ENCODE measurements at places on chromosomes 2 and 18.
A peak's percentile ranks its signal among the peaks of the same experiment; 100 is the strongest.

- no peak for DNase-seq
These were observed 174.0 kb upstream of the MMADHC start for GRCh38 chr2:149761611-149762010.

- DNase-seq = peak; percentile 74
These were observed 77.2 kb upstream of the NFU1 start for GRCh38 chr2:69514406-69514805.

GRCh38 chr18:63040788-63041410, 278.7 kb downstream of the BCL2 start:
- no peak for DNase-seq

GRCh38 chr2:55056024-55056521, 5.8 kb upstream of the RTN4 start:
- DNase-seq = peak; percentile 88

DNA sequence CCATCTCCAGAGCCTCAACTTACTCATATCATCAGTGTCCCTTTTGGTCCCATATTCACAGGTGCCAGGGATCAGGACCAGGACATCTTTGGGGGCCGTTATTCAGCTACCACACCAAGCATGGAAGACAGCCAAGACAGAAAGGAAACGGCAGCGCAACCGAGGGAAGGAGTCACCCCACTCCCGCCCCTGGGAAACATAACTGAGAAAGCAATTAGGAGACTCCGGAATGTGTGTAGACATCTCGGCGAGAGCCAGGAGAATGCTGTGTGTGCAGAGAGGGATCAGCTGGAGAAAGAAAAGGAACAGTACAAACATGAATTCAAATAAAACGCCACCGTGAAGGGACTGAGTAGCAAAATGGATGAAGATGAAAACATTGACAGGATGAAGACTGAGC, 13.4 kb upstream of the BOK start:
- DNase-seq = peak; percentile 91

- DNase-seq = no peak
These were observed 7.0 kb upstream of the DRC1 start for GRCh38 chr2:26394694-26395093.

DNA sequence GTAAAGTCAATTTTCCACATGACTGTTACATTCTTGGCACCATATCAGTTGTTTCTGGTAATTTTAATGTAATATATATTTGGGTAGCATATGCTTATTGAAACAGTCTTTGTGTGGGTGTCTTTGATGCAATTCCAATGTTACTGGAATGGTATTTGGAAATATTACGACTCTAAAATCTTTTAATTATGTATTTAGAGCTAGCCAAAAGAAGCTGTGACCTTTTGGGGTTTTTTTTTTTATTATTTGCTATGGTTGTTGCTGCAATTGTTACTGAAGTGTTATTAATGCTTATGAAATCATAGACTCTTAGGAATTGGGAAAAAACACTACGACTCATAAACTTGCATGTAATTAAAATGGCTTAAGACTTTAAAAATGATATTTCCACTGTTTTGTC, 95.9 kb downstream of the AOX1 start:
- DNase-seq = no peak

- DNase-seq = peak; percentile 86
These were observed 111.6 kb upstream of the CYP1B1 start for GRCh38 chr2:38187541-38188011.

DNA sequence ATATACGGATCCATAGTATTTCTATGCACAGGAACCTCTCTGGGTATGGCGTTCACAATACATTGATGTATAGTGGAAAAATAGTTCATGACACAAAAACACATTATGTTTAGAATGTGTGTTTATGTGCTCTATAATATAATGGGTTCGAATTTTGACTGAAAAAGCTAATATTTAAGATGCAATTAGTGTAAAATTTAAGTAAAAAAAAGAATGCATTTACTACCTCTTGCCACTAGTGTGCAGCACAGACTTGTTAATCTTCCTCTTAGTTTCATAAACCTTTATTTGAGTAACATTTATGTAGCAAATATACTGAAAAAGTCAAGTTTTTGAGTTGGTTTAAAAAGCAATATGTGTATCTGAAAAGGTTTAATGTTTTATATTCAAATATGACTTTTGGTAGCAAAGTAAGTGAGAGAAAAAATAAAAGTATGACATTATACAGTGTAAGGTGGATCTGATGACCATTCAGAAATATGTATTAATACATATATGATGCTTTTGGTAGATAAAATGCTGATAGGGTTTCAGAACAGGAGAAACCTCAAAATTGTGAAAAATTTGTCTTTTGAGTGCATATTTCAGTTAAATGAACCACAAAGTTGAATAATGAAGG, 49.4 kb downstream of the CCDC102B start:
- DNase-seq = peak; percentile 37

DNA sequence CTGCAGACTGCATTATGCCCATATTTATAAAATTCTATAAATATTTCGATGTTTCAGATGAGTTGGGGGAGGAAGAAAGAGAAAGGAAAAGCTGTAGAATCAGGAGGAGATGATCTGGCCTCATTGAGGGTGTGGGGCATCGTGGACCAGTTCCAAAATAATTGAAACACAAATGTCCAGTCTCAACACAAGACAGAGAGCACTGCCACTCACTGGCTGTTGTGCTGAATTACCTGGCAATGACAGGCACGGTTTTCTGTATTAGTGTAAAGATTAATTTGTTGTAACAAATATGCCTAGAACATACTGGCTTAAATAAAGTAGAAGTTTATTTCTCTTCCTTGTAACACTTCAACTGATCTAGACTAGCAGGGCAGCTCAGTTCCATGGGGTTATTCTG, 24.1 kb downstream of the POLE4 start:
- DNase-seq = peak; percentile 21

DNA sequence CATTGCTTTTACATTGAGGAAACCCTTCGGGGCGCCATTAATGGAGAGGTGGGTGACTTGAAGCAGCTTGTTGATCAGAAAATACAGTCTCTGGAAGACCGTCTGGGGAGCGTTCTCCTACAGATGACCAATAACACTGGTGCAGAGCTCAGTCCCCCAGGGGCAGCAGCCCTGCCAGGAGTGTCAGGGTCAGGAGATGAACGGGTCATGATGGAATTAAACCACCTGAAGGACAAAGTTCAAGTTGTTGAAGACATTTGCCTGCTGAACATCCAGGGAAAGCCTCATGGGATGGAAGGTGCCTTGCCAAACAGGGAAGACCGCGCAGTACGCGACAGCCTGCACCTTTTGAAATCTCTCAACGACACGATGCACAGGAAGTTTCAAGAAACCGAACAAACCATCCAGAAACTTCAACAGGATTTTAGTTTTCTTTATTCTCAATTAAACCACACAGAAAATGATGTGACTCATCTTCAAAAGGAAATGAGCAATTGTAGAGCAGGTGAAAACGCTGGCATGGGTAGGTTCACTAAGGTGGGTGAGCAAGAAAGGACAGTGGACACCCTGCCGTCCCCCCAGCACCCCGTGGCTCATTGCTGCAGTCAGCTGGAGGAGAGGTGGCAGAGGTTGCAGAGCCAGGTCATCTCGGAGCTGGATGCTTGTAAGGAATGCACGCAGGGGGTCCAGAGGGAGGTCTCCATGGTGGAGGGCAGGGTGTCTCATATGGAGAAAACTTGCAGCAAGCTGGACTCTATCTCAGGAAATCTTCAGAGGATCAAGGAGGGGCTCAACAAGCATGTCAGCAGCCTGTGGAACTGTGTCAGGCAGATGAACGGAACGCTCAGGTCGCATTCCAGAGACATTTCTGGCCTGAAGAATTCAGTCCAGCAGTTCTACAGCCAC, 45.0 kb downstream of the EMILIN2 start:
- peak; percentile 19 for DNase-seq

DNA sequence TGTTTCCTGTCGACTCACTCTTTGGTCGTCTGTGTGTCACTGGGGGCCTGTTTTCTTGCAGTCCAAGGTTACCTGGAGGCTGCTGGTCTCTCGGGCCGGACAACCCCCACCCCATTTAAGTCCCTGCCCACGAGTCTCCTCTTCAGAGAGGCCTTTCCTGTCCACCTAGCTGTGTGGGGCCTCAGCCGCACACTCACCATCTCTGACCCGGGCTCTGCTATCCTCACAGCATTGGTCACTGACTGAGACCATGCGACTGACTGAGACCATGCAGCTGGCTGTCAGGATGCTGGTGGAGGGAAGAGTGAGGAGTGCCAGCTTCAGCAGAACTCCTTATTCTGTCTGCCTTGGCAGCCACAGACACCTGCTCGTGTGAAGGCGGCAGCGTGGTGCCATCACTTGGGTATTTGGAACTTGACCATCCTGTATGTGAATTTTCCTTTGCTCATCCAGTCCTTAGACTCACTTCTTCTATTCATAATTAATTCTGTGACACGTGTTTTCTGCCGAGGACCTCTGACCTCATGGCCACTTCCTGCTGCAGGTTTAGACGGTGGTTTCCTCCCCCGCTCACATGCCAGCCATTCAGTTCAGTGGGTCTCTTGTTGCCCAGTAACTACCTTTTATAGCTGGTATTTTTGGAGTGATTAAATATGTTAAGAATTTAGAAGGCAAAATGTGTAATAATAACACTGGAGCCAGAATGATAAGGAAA, 47.5 kb upstream of the ASB1 start:
- peak; percentile 76 for DNase-seq

DNA sequence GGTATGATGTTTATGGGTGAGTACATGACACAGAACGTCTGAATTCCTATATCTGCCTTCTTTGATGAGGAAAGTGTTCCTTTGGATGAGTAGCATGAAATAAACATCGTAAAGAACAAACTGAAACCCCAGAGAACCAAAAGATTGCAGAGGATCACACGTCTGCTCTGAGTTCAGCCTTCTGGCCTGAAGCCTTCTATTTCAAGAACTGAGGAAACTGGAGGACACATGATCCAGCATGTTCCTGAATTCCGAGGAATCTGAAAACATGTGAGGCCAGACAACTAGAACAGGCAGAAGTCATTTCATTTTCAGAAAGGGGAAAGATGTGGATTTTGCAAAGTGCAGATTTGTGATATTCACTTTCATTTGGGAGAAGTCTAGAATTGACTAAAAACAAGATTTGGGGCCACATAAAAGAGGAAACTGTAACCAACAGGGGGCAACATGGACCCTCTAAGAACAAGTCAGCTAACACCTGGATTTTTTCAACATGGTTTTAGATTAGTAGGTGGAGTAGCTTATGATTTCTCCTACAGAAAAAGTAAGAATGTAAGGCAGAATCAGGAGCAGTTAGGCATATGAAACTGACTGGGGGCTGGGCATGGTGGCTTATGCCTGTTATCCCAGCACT, 8.3 kb downstream of the SULT6B1 start:
- DNase-seq = no peak

- DNase-seq = no peak
These were observed 187.5 kb downstream of the TWIST2 start for GRCh38 chr2:239035361-239035814.

DNA sequence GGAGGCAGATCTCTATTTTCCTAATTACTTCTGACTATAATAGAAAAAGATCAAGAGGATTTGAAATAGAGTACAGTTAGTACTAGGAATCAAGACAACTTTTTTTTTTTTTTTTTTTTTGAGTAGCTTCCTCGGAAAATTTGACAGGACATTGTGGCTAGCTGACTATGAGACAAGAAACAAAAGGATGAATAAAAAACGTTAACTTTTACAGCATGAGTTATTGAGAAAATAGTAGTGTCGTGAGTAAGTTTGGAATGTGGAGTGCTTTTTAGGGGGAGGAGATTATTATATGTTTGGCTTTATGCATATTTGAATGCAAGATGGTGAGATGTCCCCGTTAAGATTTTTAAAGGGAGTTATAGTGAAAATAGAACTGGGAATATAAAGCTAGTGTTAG, 27.7 kb upstream of the CPS1 start:
- peak; percentile 3 for DNase-seq

GRCh38 chr2:138931284-138932256, 151.4 kb upstream of the NXPH2 start:
- DNase-seq = no peak

- no peak for DNase-seq
These were observed 8.6 kb upstream of the HAAO start for GRCh38 chr2:42800981-42801380.

GRCh38 chr2:201007584-201007998, 44.1 kb upstream of the ORC2 start:
- no peak for DNase-seq

- DNase-seq = peak; percentile 86
These were observed 143.7 kb downstream of the ATL2 start for GRCh38 chr2:38233231-38233983.
